ENCODE measurements at places on chromosomes 3 and 15. TPM values are rescaled to one million over a fixed set of nuclear protein-coding genes. Genes with fewer than 3 reads are reported as not detected.

DNA sequence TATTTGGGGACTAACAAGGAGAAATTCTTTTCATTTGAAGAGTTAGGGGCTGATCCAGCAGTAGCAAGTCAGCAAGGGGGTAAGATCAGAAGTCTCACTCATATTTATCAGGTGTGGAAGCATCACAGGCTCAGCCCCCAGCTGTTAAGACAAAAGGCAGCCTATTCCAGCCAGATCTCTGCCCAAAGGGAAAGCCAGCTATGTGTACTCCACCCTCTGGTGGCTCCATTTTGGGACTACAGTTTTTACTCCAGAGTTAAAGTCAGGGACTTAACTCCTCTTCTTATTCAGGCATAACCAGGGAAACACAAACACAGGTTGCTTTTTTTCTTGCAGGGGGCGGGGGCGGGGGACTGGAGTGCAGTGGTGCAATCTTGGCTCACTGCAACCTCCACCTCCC is 19.2 kb downstream of the UBP1 start:
- no peak for ATAC-seq

DNA sequence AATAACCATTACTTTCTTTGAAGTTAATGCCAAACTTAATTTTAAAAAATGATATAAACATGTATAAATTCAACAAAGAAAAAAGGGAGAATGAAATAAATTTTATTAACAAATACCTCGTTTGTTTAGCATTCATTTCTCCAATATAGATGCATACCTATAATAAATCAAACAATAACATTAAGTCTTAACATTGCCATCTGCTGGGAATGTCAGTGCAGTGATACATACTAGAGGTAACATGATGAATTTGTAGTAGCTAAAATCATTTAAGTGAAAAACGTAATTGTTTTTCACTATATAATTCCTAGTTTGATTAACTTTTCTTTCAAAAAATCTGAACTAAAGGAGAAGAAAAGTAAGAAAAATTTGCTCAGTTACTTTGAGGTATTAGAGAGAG is 340.2 kb upstream of the CBLB start:
- no peak for ATAC-seq

DPH6 gene
- 9.9 TPM for total RNA-seq

- no peak for ATAC-seq
Observed at GRCh38 chr3:79531566-79532295, 236.1 kb downstream of the ROBO1 start.

CA12 gene
- 1.0 TPM for total RNA-seq

ADAMTS17 gene
- total RNA-seq, result 1.1 TPM

DNA sequence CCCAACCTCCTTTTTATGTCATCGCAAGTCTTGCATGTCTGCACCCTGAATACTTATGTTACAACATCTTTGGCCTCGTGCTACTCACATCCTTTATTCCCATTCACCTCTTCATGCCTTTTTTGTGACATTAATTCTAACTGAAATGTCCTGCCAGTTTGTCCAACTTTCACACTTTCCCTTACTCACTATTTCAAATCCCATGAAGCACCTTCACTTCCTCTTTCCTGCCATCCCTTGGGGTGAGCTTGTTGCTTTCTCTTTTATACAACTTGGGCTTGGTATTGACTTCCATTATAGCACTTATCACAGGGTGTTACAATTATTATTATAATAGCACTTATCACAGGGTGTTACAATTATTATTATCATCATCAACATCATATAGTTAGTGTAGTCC is 496.3 kb downstream of the NLGN1 start:
- no peak for ATAC-seq

GRCh38 chr3:135840436-135840835 is 125.1 kb upstream of the PPP2R3A start:
- ATAC-seq, result no peak

Data from activated T-helper 17 cell treated with anti-CD3 and anti-CD28 coated beads, Interleukin-2, amount 50 U/mL, for 72 hours (primary cell).